Hematopoietic multipotent progenitor cell treated with erythropoietin and hydrocortisone succinate and interleukin-3 and kit ligand, for 4 days (in vitro differentiated cells): ENCODE measurements at places on chromosomes 2 and 18.

GRCh38 chr2:26770986-26771586, 7.0 kb downstream of the SLC35F6 start:
- peak; percentile 53 for DNase-seq

DNA sequence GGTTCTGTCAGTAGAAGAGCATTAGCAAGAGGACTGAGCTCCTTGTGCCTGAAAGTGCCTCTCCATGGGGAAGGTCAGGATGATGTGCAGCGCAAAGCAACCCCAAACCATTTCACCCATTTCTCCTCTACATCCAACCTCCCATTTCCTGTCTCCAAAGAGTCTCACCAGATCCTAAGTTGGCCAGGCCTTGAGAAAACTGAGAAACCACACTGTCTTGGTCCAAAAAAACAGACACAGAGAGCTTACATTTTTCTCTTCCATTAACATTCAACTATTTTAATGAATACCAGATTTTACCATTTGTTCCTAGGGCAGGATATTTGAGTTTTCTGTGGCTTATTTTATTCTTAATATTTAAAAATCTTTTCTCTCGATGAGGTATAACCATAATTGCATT, 195.0 kb downstream of the EPHA4 start:
- DNase-seq: no peak

DNA sequence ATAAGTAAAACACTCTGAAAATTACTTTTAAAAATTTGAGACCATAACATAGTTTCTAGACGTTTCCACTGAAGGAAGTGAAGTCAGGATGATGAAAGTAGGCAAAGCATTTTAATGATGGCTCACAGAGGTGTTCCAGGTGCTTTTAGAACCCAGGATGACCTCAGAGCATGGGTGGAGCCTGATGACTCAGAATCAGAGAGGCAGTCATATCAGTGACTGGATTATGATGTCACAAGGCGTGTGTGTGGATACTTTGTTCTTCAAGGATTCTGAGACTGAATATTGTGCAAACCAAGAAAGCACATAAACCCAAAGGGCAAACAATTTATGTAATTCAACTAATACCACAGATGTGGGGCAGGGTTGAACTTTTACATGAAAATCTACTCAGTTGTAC, 208.0 kb upstream of the FBXO11 start:
- peak; percentile 51 for DNase-seq

GRCh38 chr2:232466221-232466620, 10.3 kb downstream of the ALPI start:
- no peak for DNase-seq

DNA sequence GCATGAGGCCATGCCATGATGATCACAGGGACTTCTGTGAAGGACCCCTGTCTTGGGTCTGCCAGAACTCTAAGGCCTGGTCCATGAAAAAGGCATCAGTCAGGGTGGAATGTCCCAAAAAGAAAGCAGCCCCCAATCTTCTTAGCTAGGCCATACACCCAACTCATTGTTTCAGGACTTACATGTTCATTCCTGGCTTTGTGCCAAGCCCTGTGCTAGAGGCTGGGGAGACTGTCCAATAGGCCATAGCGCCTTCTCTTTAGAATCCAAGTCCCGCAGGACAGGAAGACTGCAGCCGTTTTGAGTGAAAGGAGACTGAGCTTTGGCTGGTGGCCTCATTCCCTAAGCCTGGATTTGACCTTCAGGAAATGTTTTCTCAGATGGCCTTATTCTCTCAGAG, 247.3 kb downstream of the PRKCE start:
- DNase-seq: peak; percentile 52

DNA sequence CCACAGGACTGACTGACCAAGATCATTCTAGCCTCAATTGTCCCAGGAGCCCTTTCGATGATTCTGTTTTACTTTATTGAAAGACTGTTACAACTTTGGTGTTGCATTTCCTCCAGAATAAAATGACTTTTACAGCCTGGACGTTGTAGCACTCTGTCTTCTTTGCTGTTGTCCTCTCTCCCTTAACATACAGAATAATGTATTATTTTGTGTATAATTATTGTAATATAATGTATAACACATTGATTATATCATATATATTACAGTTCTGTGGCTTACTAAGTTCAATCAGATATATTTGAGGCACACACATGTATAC, 380 bp upstream of the FANCL start:
- no peak for DNase-seq

GRCh38 chr2:8974016-8974415, 29.5 kb downstream of the MBOAT2 start:
- no peak for DNase-seq

DNA sequence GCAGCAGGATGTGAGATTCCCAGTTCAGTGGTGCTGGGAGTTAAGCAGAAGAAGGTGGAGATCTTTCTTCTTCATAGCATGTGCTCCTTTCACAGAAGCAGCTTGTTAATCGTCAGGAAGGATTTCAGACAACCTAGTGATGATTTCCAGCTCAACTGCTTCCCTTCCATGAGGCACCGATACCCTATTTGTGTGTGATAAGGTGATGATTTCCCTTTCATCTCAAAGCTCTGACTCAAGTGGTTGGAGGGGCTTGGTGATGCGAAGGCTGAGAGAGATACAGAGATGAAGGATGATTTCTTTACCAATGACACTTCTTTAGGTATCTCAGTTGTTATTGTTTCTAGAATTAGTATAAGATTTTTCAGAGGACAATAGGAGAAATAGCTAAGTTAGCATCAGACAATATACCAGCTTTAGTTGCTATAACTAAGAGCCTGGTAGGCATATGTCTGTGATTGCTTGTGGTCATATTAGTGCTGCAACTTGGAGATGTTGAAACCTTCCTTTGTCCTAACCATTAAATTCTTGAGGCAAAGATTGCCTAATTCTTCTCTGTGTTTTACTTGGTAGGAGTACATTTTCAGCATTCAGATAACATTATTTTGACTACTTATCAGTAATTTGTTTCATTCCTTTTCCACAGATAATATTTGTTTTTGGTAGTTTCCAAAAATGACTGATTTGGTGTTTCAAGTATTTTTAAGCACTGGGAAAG, 111.3 kb downstream of the PLCL1 start:
- DNase-seq: peak; percentile 77

DNA sequence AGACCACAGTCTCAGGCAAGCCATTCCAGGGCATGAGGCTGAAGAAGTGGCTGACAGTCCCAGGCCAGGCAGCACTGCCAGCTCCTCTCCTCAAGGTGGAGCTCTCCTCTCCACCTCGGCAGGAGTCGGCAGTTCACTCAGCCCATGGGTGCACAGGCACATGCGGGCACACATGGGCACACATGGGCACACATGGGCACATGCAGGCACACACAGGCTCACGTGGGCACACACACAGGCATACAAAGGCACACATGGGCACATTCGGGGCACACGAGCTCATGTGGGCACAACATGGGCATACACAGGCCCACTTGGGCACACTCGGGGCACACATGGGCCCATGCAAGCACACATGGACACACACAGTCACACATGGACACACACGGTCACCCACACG, 65.3 kb upstream of the TAF1B start:
- DNase-seq: peak; percentile 56

GRCh38 chr2:103009871-103010270, 248.0 kb downstream of the TMEM182 start:
- DNase-seq: no peak

GRCh38 chr18:34085140-34085739, 139.5 kb downstream of the NOL4 start:
- no peak for DNase-seq

- no peak for DNase-seq
These were observed 62.7 kb downstream of the FAM168B start for GRCh38 chr2:131030478-131030971.

DNA sequence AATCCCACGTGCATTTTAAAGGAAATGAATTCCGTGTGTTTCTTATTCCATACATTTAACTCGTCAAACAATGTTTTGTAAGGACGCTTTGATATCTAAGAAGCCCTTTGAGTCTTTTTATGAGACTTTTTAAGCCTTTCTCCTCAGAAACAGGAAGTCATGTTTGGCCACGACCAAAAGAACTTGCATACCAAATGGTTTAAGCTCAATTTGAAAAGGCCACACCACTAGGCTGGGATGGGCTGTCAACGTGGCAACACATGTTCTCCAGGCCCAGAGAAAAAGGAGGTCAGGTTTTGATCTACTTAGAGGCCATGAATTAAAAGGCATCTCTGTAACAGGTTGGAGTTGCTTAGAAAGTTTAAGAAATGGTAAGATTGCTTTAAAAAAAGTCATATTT, 441.8 kb downstream of the CMPK2 start:
- DNase-seq: no peak

- DNase-seq: no peak
These were observed 267.6 kb upstream of the THSD7B start for GRCh38 chr2:136497709-136498108.

DNA sequence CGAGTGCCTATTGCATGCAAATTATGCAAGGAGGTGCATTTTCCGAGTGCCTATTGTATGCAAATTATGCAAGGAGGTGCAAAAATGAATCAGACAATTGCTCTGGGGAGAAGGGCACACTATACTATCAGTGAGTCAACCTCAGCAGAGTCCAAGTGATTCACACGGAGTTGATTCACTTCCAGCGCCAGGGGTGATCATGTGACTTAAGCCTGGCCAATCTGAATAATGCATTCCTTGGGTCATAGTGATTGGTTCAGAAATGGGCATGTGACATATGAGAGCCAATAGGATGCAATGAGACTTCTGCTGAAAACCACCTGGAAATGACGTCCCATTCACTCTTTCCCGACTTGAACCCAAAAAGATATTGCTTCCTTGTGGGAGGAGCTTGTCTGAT, 152.2 kb downstream of the DAW1 start:
- DNase-seq: no peak

- no peak for DNase-seq
These were observed 1995.5 kb upstream of the CELF4 start for GRCh38 chr18:39561126-39561525.

GRCh38 chr18:54260396-54261072, 8.8 kb upstream of the POLI start:
- peak; percentile 37 for DNase-seq

DNA sequence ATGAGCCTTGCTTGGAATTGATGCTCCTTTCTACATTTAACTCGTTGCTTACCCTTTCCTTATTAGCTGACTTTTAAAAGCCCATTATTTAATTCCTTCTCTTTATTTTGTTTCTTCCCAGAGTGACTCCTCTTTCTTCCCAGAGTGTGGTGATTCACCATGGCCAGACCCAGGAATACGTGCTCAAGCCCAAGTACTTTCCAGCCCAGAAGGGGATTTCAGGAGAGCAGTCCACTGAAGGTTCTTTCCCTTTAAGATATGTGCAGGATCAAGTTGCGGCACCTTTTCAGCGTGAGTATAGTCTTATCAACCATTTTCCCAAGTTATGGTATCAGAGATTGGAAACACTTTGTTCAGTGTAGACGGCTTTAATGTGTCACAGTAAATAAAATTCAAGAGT, 163.7 kb downstream of the LTBP1 start:
- DNase-seq: no peak

GRCh38 chr2:212538305-212539071, at the start of gene ERBB4:
Gene ERBB4 (minus strand): TSS chr2:212538802. CDS start chr2:212538530, 272 bp downstream.
- DNase-seq: peak; percentile 24

DNA sequence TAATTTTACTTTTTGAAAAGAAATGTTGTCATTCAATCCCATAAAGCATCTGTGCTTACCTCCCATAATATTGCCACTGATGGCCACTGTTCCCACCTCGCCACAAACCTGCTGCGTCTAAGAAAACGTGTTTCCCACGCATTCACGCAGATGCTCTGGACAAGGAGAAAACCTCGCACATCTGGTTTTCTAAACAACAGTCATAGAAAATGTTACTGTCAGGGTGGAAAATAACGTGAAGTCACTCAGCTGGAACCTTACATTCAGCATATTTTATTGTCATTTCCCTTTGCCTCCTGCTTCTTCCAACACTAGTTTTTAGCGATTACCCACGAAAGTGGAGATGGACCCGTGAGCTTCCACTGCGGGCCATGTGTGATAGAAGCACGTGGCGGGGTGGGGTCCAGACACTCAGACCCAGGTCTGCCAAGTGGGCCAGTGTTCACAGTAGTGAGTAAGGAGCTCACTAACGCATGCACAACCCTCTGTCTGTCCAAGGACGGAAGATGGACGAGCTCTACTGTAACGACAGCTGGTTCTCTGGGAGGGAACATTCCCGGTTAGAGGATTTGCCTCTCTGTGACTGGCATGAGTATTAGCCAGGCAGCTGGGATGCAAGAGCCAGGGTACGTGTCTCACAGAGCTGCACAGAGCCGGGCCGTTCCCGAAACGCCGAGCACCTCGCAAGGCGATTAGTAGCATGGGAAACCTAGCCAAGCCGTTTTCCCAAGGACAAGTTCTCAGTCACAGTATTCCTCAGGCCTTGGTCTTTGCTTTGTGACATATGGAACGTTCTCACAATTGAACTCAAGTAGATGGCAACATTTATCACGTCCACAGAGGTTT, 94.5 kb downstream of the MTCL1 start:
- DNase-seq: no peak

GRCh38 chr18:56541793-56542192, 96.6 kb downstream of the TXNL1 start:
- peak; percentile 32 for DNase-seq

GRCh38 chr2:54424555-54425163, 31.5 kb upstream of the SPTBN1 start:
- DNase-seq: no peak

GRCh38 chr2:16204886-16205620, 264.7 kb downstream of the MYCN start:
- no peak for DNase-seq

DNA sequence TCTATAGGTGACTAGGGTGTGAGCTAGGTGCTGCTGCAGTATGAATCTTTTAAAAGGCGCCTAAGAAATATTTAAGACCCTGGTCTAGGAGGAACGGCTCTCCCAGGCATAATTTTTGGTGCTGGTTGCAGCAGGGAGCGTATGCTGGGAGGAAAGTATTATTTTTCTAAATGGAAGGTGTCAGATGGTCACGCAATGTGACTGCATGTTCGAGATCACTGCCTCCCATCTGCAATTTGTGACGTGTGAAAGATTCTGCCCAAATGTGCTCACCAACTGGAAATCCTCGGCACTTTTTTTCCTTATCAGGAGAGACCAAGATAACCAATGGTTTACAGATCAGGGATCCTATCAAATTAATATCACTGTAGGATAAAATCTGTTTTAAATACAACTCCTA, 95.6 kb upstream of the KLHL14 start:
- DNase-seq: no peak

DNA sequence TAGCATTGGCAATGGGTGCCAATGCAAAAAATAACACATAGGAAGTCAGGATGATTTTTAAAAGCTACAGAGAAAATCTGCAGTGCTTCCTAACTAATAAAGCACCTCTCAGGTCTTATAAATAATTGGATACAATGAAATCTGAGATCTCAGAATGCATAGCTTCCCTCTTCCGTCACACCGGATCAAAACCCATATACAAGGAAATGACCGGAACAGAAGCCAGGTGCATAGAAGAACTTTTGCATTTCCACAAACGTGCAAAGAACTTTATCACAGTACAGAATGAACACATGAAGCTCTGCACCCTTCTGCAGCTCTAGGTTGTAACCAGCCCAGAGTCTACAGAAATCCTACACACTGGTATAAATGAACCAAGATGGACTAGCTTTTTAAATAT, 145.4 kb downstream of the TCF4 start:
- no peak for DNase-seq

- peak; percentile 47 for DNase-seq
These were observed 76.1 kb downstream of the THADA start for GRCh38 chr2:43519643-43520221.

GRCh38 chr2:194491409-194492115, 1165.5 kb upstream of the SLC39A10 start:
- DNase-seq: no peak

- DNase-seq: no peak
These were observed 105.0 kb downstream of the AGAP1 start for GRCh38 chr2:235598532-235599531.
